Left hindlimb (tissue), 1 donor: ENCODE measurements at places on chromosomes 6 and 20.

- DNase-seq, result no peak
These were observed 163.7 kb downstream of the PHF3 start for GRCh38 chr6:63799313-63799712.

- no peak for DNase-seq
These were observed 71.0 kb upstream of the SAMD3 start for GRCh38 chr6:130293800-130294199.

- no peak for DNase-seq
These were observed 229.5 kb downstream of the THBS2 start for GRCh38 chr6:169024047-169024660.

DNA sequence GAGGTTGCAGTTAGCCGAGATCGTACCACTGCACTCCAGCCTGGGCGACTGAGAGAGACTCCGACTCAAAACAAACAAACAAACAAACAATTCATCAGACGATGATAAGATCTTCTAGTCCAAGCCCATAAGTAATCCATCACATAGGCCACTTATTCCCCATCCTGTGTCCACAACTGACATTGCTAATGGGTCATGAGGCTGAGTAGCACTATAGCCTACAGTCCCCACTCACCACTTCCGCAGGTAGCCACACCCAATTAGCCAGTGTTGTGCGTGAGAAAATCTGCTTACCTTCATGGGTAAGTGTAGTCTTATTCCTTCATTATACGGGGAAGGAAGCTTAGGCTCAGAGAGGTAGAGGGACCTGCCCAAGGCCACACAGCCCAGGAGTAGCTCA is 13.1 kb downstream of the JPH2 start:
- no peak for DNase-seq

GRCh38 chr6:104639668-104640067 is 220.1 kb downstream of the HACE1 start:
- DNase-seq, result no peak
